ENCODE measurements at places on chromosomes 13 and 19.

DNA sequence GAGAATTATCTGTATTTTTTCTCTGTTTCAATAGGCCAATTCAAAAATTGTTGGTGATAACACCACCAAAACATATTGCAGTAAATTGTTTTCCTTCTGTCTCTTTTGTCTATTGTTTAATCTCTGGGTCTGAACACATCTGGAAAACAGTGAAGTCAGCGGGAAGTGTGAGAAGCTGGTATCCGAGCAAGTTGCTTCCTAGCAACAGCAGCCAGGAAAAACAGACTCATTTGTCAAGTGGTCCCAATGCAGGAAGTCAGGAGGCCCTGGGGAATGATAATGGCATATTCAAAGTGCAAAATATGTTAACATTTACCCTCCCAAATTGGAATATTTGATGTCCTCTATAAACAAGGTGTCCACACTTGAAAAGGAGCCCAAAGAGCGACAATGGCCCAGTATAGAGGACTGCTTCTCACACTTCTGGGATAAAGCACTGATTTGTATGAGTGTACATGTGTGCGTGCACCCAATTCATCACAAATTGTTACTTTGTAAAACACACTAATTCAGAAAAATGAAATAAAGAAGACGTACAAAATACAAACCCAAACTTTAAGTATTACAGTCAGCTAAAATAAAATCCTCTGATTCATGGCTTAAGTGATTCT lies 515.0 kb downstream of the TBC1D4 start:
- DNase-seq: no peak

DNA sequence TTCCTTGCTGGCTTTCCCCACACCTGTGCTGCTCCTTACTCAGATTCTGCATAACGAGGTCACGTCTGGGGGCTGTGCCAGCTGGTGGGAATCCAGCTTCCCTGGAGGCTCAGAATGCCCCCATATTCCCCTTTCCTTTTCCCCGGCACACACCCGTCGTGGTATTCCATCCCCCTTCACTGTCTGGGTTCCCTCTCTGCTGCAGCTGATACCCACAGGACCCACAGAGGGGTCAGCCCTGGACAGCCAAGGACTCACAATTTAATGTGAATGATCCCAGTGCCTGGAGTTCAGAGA lies 4.2 kb upstream of the MYH14 start:
- DNase-seq: no peak

DNA sequence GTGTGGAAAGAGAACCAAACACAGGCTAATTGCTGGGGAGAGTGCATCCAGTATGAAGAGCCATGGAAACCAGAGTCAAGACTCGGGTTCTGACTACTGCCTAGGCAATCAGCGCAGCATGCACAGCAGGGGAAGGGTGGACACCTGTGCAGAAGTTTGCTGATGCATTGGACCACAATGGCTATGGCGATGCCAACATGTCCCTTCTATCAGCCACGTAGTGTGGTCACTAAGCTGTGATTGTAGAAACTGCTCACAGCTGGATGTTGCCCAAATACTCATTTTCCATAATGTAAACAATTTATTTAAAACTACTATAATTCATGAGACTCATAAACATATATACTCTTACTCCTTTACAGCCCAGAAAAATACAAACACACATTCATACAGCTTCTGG lies 1718.2 kb downstream of the EFNB2 start:
- DNase-seq: no peak

GRCh38 chr19:30026933-30027332 lies 84.9 kb downstream of the URI1 start:
- no peak for DNase-seq

Data from RPMI7951 (cell line).